ENCODE measurements at places on chromosomes 6 and 20. TPM values are rescaled to one million over a fixed set of nuclear protein-coding genes. Genes with fewer than 3 reads are reported as not detected.

DNA sequence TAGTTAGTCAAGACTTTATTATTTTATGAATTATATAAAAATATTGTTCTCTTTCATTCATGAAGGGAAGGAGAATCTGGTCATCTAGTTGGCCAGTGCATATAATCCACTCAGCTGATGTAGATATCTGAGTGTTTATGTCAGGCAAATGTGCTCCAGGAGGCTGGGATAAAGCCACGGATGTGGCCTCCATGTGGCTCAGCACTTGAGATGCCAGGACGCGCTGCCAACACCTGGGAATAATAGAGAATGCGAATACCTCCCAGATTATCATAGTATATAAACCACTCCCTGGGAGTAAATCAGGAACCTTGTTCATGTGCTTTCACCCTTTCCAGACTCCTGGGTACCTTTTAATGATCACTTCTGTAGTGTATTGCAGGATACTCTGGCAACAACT, 1006.0 kb downstream of the KIF16B start:
- no peaks in the 10 kb centered on the region for H3K36me3 ChIP-seq
- H3K27me3 ChIP-seq = no peaks in the 10 kb centered on the region
- H3K4me3 ChIP-seq = no peak overlapping the region
- peaks cover 6% of the 10 kb centered on the region for H3K4me1 ChIP-seq
- no peak overlapping the region for H3K27ac ChIP-seq

- no peak for DNase-seq
- H3K4me3 ChIP-seq = no peak overlapping the region
- H3K36me3 ChIP-seq = no peaks in the 10 kb centered on the region
- no peaks in the 10 kb centered on the region for H3K4me1 ChIP-seq
These were observed 21.6 kb upstream of the CCN2 start for GRCh38 chr6:131972741-131973140.

- peaks cover 58% of the 10 kb centered on the region for H3K27me3 ChIP-seq
- DNase-seq = peak; percentile 36
- no peak overlapping the region for H3K4me3 ChIP-seq
- H3K36me3 ChIP-seq = no peaks in the 10 kb centered on the region
- H3K4me1 ChIP-seq = peaks cover 32% of the 10 kb centered on the region
These were observed 5.7 kb downstream of the EBF4 start for GRCh38 chr20:2698186-2698817.

- H3K4me1 ChIP-seq = peaks cover 3% of the 10 kb centered on the region
- H3K27ac ChIP-seq = no peak overlapping the region
- DNase-seq = no peak
- H3K4me3 ChIP-seq = peak overlapping the region; percentile 82
- no peaks in the 10 kb centered on the region for H3K36me3 ChIP-seq
These were observed 1.7 kb downstream of the NUDT3 start for GRCh38 chr6:34390531-34391472.

- no peaks in the 10 kb centered on the region for H3K36me3 ChIP-seq
- H3K4me3 ChIP-seq = no peak overlapping the region
- no peaks in the 10 kb centered on the region for H3K27me3 ChIP-seq
- no peak for DNase-seq
These were observed 301.9 kb upstream of the SUPT3H start for GRCh38 chr6:45679631-45680030.

DNA sequence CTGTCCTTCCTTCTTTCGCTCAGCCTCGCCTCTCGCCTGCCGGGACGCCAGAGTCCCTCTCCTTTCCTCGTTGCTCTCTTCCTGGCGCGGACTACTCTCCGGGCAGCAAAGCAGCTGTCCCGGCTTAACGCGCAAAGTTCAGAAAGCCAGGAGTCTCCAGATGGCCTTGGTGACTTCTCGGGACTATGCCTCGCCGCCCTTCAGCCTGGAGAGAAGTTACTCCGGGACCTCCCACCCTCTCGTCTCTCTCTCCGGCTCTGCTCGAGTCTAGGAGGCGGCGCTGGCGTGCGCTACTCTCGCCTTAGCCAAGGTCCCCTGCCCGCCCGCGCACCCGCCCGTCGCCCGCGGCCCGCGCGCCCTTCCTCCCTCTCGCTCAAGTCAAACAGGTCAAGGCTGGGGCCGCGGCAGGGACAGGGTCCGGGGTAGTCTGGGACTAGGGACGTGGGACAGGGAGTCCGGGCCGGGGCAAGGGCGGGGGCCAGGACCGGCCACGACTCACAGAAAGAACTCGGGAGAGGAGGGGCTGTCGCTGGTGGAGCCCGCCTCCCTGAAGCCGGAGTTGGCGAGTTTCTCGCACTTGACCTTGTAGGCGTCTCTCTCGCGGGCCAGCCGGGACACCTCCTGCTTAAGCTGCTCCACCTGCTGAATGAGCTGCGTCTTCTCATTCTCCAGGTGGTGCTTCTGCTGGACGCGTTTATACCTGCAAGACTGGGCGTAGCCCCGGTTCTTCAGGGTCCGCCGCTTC, 1.5 kb downstream of the MAFB start:
- peaks cover 48% of the 10 kb centered on the region for H3K4me1 ChIP-seq
- DNase-seq = no peak
- peak overlapping the region; percentile 16 for H3K4me3 ChIP-seq
- no peak overlapping the region for H3K27ac ChIP-seq
- no peaks in the 10 kb centered on the region for H3K36me3 ChIP-seq
- H3K27me3 ChIP-seq = peaks cover 98% of the 10 kb centered on the region

GRCh38 chr6:168051648-168052047, 27.4 kb downstream of the FRMD1 start:
- H3K36me3 ChIP-seq = no peaks in the 10 kb centered on the region
- no peak overlapping the region for H3K27ac ChIP-seq
- no peak overlapping the region for H3K4me3 ChIP-seq
- H3K27me3 ChIP-seq = no peaks in the 10 kb centered on the region

DNA sequence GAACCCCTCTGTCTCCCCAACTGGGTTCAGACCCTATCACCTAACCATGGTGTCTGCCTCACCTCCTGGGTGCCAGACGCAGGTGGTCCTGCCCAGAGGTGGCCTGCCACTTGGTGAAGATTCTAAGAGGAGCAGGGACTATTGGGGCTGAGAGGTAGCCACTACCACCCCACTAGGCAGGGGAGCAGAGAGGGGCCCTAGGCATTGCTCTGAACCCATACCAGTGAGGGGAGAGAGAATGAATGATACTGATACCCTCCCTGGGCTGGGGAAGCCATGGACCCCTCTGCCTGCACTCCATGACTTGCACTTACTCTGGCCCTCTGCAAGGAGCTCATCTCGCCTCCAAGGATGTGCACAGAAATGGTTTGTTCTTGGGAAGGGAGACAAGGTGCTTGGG, 31.7 kb upstream of the SPDEF start:
- peaks cover 22% of the 10 kb centered on the region for H3K4me1 ChIP-seq
- DNase-seq = no peak
- no peak overlapping the region for H3K4me3 ChIP-seq
- no peaks in the 10 kb centered on the region for H3K27me3 ChIP-seq
- no peak overlapping the region for H3K27ac ChIP-seq

- no peak overlapping the region for H3K27ac ChIP-seq
- DNase-seq = no peak
- no peaks in the 10 kb centered on the region for H3K4me1 ChIP-seq
- no peaks in the 10 kb centered on the region for H3K27me3 ChIP-seq
These were observed 70.1 kb upstream of the E2F3 start for GRCh38 chr6:20331625-20332024.

GRCh38 chr6:25913741-25914140, 16.8 kb downstream of the SLC17A2 start:
- H3K4me3 ChIP-seq = no peak overlapping the region
- H3K4me1 ChIP-seq = no peaks in the 10 kb centered on the region
- no peaks in the 10 kb centered on the region for H3K36me3 ChIP-seq
- no peak for DNase-seq
- no peak overlapping the region for H3K27ac ChIP-seq

DNA sequence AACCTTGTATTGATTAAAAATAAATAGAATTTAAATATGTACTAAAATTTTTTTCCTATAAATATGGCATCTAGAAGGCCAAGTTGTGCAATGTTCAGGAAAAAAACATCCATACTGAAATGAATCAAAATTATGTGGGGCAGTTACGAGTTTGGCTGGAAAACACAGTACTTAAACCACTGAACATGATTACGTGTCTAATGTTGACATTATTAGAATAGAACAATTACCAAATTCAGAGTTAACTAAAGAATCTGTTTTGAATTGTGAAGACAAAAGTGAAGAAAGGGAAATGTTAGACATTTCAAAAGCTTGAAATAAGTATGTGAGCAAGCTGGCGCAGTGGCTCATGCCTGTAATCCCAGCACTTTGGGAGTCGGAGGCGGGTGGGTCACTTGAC, 57.2 kb downstream of the KLHL31 start:
- H3K27me3 ChIP-seq = no peaks in the 10 kb centered on the region
- DNase-seq = no peak
- H3K4me1 ChIP-seq = no peaks in the 10 kb centered on the region
- H3K36me3 ChIP-seq = no peaks in the 10 kb centered on the region

- H3K27ac ChIP-seq = no peak overlapping the region
- DNase-seq = no peak
- no peaks in the 10 kb centered on the region for H3K4me1 ChIP-seq
- no peaks in the 10 kb centered on the region for H3K27me3 ChIP-seq
- H3K4me3 ChIP-seq = no peak overlapping the region
These were observed 494.2 kb upstream of the JAG1 start for GRCh38 chr20:11168026-11168425.

DNA sequence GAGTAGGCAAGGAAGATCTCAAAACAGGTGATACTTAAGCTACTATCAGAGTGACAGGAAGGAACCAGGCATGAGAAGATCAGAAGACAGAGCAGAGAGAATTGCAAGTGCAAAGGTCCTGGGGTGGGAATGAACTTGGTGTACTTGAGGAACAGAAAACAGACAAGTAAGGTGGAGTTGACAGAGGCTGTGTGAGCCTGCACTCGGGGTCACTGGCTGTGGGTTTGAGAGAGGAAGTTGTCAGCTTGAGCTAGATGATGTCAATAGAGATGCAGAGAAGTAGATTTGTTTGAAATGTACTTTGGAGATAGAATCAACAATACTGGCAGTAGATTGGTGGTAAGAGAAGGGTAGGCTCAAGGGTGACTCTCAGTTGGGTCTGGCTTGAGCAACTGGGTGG, 209.5 kb downstream of the CLIC5 start:
- H3K27me3 ChIP-seq = no peaks in the 10 kb centered on the region
- no peak overlapping the region for H3K27ac ChIP-seq
- DNase-seq = no peak
- H3K4me3 ChIP-seq = no peak overlapping the region

DNA sequence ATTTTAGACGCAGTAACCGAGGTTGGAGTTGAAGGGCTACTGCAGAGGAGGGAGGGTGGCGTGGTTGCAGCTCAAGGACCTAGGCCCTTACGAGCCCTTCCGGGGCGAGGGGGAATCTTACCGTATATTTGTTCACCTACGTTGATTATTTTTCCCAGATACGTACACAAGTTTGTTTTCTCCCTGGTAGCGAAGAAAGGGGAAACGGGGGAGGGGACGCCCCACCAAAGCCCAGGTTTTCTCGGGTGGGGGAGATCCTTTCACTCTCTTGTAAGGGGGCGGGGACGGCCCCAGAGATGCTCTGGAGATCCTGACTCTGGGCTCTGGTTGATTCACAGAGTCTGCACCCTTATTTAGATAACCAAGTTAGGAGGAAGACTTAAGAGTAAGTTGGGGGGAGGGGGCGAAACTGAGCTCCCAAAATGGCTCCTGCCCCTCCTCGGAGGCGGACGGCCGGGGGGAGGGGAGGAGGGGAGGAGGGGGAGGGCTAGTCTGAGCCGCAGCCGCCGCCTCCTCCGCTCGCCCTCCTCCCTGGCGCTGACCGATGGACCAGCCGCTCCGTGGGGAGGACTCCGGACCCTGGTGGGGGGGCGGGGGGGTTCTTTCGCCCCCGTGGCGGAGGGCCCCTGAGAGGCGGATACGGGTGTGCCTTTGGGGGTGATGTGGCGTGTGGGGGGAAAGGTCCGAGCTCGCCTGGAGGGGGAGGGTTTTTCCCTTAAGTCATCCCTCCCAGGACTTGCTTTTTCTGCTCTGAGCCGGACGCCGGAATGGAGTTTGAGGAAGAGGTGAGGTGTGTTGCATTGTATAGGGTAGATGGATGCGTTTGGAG, 2.2 kb downstream of the BRD2 start:
- DNase-seq = no peak
- H3K4me1 ChIP-seq = peaks cover 3% of the 10 kb centered on the region
- H3K27me3 ChIP-seq = no peaks in the 10 kb centered on the region
- peak overlapping the region; percentile 97 for H3K4me3 ChIP-seq
- H3K27ac ChIP-seq = peak overlapping the region; percentile 99
- peaks cover 30% of the 10 kb centered on the region for H3K36me3 ChIP-seq

GRCh38 chr20:35600176-35600992, 15.2 kb upstream of the SPAG4 start:
- DNase-seq = no peak
- no peaks in the 10 kb centered on the region for H3K36me3 ChIP-seq
- peaks cover 43% of the 10 kb centered on the region for H3K27me3 ChIP-seq
- H3K27ac ChIP-seq = no peak overlapping the region

DNA sequence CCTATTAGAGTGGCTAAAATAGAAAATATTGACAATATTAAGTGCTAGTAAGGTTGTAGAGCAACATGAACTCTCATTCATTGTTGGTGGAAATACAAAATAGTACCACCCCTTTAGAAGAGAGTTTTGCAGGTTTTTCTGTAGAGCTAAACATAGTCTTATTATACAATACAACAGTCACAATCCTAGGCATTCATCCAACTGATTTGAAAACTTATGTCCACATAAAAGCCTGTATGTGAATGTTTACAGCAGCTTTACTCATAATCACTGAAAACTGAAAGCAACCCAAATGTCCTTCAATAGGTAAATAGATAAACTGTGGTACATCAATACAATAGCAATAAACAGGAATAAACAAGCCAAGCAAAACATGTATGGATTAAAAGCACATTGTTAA, 162.6 kb upstream of the PRND start:
- H3K27me3 ChIP-seq = no peaks in the 10 kb centered on the region
- H3K4me3 ChIP-seq = no peak overlapping the region
- DNase-seq = no peak
- no peaks in the 10 kb centered on the region for H3K36me3 ChIP-seq
- no peak overlapping the region for H3K27ac ChIP-seq

PPP1R14C gene
- 0.30 TPM for polyA plus RNA-seq

CLIC5 gene
- polyA plus RNA-seq = 0.12 TPM

MPIG6B gene
- 0.18 TPM for polyA plus RNA-seq

LY6G6F gene
- not detected for polyA plus RNA-seq

TFAP2B gene
- polyA plus RNA-seq = not detected

ANGPT4 gene
- 0.25 TPM for polyA plus RNA-seq

BACH2 gene
- 1.9 TPM for polyA plus RNA-seq

PDYN gene
- polyA plus RNA-seq = 0.60 TPM

MUC21 gene
- not detected for polyA plus RNA-seq

PRR18 gene
- polyA plus RNA-seq = 0.16 TPM

All from H1 (cell line).